ENCODE measurements at places on chromosomes 11 and 22.

DNA sequence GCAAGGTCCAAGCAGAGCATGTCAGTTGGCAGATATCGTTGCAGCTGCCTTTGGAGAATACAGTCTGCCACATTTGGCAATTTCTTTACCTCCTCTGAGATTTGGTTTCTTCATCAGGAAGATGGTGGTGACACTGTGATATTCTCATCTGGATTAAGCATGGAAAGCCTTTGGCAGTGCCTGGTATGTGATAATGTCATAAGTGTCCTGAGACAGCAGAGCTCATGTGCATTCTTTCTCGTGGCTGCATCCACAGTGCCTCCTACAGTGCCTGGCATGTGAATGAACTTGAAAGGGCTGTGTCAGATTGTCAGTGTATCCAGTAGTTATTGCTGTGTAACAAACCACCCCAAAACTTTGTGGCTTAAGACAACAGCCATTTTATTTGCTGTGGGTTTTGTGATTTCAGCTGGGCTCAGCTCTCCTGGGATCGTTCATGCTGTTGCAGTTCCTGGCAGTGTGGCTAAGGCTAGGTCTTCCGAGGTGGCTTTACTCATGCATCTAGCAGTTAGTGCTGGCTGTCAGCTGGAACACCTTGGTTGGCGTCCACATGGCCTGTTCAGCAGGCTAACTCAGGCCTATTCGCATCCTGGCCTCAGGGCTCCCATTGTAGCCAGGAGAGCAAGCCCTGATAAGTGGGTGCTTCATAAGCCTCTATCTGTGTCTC, 35.7 kb upstream of the MICAL2 start:
- DNase-seq: no peak

DNA sequence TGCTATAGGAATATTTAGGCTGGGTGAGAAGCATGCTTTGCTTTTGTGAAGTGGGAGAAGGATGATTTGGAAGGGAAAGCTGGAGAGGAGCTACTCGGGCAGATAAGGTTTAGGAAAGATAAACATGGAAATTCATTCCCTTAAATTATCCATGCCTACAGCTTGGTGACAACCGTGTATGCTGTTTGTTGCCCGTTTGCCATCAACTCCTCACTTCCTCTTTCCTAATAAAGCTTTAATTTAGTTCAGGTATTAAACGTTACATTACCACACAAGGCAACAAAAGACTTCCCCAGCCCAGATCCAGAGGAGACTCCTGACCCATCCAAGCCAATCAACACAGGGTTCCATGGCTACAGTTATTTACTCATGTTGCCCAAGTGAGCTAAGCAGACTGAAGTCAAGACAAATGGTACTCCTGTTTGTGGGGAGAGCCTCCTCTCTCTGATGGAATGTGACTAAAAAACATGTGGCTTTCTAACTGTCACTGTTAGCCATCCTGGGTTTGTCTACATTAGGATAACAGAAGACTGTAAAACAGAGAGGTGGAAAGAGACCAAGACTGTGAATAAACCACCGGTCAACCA, 101.7 kb upstream of the GRAMD1B start:
- DNase-seq: no peak

DNA sequence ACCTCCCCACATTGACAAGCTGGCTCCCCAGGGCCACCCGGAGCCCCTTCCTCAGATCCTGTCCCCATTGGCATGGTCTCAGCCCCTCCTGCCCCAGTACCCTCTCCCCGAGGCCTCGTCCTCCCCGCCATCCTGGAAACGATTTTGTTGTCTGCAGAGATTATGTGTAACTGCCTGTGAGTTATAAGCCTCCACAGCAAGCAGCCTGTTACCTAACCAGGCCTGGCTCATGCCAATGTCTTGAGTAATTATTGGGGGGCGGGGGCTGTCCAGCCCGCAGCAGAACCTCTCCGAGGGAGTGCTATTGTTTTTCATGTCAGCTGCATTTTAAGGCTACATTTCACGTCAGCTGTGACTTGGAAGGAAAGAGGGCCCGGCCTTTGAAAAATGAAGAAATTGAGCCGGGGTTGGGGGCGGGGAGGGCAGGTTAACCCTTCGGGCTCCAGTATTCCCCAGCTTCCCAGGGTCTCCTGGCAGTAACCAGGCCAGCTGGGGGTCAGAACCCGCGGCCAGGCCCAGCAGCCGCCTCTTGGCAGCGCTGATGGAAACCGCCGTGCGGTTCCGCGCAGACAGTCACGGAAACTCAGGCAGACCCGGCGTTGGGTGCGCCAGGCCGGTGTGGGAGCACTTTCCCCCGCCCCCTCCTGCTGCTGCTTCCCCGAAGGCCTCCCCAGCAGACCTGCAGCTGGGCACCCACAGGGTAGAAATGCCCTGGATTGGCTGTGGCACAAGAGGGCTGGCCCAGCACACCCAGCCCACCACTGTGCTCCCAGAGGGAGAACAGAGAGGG, 59.5 kb downstream of the CDKN1C start:
- peak; percentile 48 for DNase-seq

- DNase-seq: no peak
Measured at GRCh38 chr11:15695096-15695721, 580.5 kb downstream of the INSC start.

- DNase-seq: no peak
Measured at GRCh38 chr22:37503850-37504249, 15.4 kb downstream of the CARD10 start.

- no peak for DNase-seq
Measured at GRCh38 chr11:126992804-126993111, 7.8 kb downstream of the KIRREL3 start.

GRCh38 chr11:75518204-75518549, 7.6 kb downstream of the GDPD5 start:
- no peak for DNase-seq

GRCh38 chr22:19466126-19466716, 12.8 kb downstream of the UFD1 start:
- DNase-seq: no peak

- DNase-seq: no peak
Measured at GRCh38 chr11:105592035-105592434, 17.8 kb upstream of the GRIA4 start.

DNA sequence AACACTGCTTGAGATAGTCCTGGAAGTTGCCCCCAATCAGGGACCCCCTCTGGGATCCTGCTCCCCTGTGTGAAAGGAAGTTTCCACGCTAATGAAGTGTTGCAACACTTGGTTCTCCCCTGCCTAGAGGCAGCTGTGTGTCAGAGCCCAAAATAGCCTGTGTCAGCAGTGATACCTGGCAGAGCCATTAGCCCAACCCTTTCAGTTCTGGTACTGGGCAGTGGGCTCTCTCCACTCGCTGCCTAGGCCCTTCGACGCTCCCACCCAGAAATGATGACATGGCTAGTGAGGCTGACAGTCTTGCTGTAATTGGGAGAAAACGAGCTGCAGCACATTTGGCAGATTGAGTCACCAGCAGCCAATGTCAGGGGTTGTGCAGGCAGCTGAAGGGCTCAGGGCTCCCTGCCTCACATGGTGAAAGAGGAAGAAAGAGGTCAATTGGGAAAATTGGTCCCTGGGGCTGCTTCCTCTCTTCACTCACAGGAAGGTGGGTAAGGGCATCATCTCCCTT, 1.4 kb upstream of the NXF1 start:
- DNase-seq: peak; percentile 34

- no peak for DNase-seq
Measured at GRCh38 chr11:24078018-24078417, 418.8 kb upstream of the LUZP2 start.

GRCh38 chr11:93089474-93090102, 108.2 kb downstream of the SLC36A4 start:
- DNase-seq: peak; percentile 85

DNA sequence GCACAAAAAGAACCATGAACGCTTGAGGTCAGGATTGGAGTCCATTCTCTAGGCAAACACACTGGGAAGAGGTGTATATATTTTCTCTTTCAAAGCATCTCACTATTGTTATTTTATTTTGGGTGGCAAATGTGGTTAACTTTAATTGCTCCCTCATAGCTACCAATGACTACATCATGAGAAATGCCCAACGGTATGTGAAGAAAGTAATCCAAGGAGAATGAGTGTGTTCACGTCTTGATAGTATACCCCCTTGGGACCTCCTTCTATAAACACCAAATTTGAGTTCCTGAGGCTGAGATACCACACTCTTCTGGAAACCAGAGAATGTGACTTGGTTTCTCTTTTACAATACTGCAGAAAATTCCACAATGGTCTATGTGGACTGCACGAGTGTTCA, 15.8 kb downstream of the OR8D1 start:
- DNase-seq: no peak

DNA sequence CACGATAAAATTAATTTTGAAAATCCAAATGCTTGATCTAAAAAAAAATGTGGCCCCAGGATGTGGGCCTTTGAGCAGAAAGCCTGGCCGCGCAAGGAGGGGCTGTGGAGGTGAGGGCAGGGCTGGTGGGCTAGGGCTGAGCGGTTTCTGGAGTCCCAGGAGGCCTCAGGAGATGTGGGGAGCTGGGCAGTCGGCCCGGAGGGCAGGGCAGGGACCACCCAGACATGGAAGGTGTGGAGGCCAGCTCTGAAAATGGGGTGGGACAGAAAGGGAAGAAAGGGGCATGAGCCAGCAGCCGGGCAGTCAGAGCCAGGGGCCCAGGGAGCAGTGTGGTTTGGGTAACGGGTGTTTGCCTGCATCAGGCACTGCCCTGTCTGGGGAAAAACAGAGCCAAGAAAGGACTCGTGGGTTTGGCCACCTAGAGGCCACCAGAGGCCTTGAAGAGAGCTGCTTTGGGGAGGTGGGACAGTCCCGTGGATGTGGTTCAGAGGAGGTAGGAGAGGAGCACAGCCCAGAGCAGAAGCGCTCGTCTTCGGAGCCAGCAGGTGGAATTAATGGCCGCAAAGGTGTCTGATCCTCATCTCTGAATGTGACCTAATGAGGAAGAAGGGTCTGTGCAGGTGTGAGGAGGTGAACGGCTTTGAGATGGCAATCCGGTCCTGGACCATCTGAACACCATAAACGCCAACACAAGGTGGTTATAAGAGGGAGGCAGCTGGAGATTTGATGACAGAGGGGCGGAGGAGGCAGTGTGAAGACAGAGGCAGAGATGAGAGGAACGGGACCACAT, 50.2 kb downstream of the IGF2 start:
- DNase-seq: no peak

- DNase-seq: no peak
Measured at GRCh38 chr11:119363851-119364590, 17.5 kb downstream of the USP2 start.

GRCh38 chr11:83023410-83023809, 48.3 kb downstream of the RAB30 start:
- DNase-seq: no peak

DNA sequence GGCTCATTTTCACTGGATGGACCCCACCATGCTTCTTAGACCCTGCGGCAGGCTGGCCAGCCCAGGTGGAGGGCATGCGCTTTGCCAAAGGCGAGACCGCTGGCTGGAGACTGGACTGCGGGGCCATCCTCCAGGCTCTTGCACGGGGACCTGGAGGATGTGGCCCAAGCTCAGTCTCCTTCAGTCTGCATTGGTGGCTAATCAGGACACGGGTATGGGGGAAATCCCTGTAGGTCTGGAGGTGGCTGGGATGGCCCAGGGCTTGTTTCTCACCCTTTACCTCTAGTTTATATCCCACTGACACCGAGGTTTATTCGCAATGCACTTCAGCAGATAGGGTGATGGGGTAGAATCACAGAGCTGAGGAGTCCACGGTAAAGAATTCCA, 45.0 kb downstream of the BCR start:
- no peak for DNase-seq

DNA sequence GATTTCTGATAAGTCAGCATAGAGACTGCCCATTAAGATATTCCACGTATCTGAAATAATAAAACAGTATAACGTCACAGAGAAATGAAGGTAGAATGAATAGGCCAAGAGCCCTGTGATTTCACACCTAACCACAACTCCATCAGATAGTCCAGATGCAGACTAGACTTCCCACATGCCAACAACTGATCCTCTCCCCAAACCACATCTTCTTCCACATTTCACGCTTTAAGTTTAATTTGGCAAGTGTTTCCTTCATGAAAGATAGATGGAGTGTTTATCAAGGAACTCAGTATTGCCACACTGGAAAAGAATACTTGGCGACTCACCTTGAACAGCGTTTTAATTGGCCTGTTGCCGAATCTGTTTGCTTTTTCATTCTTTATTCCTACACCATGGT, 81.5 kb downstream of the MUC15 start:
- no peak for DNase-seq

GRCh38 chr22:43681731-43682360, 130.3 kb downstream of the EFCAB6 start:
- no peak for DNase-seq

DNA sequence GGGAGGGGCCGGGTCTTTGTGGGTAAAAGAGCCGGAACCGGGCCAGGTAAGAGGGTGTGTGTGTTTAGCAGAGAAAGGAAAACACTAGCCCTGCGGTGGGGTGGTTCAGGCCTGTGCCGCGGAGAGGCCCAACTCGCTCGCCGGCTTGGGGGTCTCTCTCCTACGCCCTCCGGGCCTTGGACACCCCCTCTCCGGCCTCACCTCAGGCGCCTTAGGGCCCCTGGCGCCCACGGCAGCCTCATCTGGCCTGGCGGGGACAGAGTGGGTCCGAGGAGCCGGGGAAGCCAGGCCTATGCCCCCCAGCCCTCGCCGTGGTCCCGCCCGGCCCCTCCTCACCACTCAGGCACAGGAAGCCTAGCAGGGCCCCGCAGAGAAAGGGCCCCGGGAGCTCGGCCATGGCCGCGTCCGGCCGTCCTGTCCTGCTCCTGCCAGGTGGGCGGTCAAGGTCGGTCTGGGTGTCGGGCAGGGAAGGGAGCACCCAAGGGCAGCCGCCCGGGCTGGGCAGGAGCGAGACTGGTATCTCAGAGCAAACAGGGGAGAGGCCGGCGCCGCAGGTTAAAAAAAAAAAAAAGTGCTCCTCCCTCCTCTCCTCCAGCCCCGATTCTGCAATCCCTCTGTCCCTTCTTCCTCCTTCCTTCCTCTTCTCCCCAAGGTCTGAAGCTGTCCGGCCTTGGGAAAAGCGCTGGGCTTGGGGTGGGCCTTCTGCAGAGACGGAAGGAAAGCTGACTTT, at the start of gene VSIG2:
Gene VSIG2, minus strand, starts transcription at position 515 of the 730 bp plus-strand sequence. Its CDS starts 118 bp downstream, at position 397.
- DNase-seq: no peak

DNA sequence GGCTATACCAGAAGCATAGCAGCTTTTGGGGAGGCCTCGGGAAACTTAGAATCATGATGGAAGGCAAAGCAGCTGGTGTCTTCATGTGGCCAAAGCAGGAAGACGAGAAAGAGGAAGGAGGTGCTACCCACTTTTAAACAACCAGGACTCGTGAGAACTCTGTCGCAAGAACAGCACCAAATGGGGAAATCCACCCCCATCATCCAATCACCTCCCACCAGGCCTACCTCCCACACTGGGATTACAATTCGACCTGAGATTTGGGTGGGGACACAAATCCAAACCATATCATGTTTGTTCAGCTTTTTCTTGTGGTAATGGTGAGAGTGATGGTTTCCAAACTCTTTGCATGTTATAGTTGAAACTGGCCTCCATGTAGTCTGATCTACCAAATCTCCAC, 32.5 kb upstream of the OR10D3 start:
- no peak for DNase-seq

GRCh38 chr11:46472662-46472994, 81.1 kb upstream of the CHRM4 start:
- no peak for DNase-seq

GRCh38 chr11:66637557-66638176, 836 bp upstream of the RBM4 start:
- DNase-seq: no peak

- DNase-seq: no peak
Measured at GRCh38 chr11:96267496-96268032, 75.4 kb downstream of the MAML2 start.

GRCh38 chr22:30582788-30583545, 8.5 kb upstream of the GAL3ST1 start:
- peak; percentile 70 for DNase-seq

GRCh38 chr22:48624401-48624800, 1203.3 kb downstream of the BRD1 start:
- DNase-seq: no peak

All from Ammon's horn (tissue), 1 donor.